ENCODE measurements at places on chromosomes 7 and 10.

GRCh38 chr10:62759599-62760175, 44.8 kb upstream of the ADO start:
- no peaks in the 10 kb centered on the region for H3K4me1 ChIP-seq
- no peak for DNase-seq
- H3K27ac ChIP-seq = peak overlapping the region; percentile 6
- H3K4me3 ChIP-seq = no peak overlapping the region
- no peaks in the 10 kb centered on the region for H3K27me3 ChIP-seq
- no peaks in the 10 kb centered on the region for H3K36me3 ChIP-seq

- peaks cover 4% of the 10 kb centered on the region for H3K4me1 ChIP-seq
- no peaks in the 10 kb centered on the region for H3K27me3 ChIP-seq
- no peak overlapping the region for H3K27ac ChIP-seq
- H3K36me3 ChIP-seq = no peaks in the 10 kb centered on the region
These were observed 7.7 kb downstream of the KCNMA1 start for GRCh38 chr10:77629775-77630506.

DNA sequence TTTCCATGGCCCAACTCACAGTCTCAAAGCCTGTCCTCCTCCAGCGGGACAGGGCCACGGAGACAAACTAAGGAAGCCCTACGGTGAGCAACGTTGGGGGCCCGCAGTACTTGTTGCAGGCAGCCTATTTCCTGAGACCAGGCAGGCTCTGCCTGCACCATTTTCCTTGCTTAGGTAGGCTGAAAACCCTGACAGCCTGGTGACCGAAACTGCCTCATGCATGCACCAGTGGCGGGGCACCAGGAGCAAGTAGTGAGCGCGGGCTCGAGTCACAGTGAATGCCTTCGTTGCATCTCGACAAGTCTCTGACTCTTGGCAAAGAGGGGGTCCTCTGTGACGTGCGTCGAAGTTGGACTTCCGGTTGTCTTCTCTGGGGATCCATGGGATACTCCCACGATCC, 23.3 kb upstream of the ZNF273 start:
- no peak overlapping the region for H3K4me3 ChIP-seq
- DNase-seq = peak; percentile 30
- no peaks in the 10 kb centered on the region for H3K4me1 ChIP-seq
- H3K36me3 ChIP-seq = no peaks in the 10 kb centered on the region
- peaks cover 1% of the 10 kb centered on the region for H3K27me3 ChIP-seq
- H3K27ac ChIP-seq = no peak overlapping the region

GRCh38 chr7:108836256-108836655, 266.6 kb downstream of the DNAJB9 start:
- H3K4me1 ChIP-seq = no peaks in the 10 kb centered on the region
- H3K27me3 ChIP-seq = no peaks in the 10 kb centered on the region
- DNase-seq = no peak
- no peaks in the 10 kb centered on the region for H3K36me3 ChIP-seq
- no peak overlapping the region for H3K27ac ChIP-seq
- no peak overlapping the region for H3K4me3 ChIP-seq

DNA sequence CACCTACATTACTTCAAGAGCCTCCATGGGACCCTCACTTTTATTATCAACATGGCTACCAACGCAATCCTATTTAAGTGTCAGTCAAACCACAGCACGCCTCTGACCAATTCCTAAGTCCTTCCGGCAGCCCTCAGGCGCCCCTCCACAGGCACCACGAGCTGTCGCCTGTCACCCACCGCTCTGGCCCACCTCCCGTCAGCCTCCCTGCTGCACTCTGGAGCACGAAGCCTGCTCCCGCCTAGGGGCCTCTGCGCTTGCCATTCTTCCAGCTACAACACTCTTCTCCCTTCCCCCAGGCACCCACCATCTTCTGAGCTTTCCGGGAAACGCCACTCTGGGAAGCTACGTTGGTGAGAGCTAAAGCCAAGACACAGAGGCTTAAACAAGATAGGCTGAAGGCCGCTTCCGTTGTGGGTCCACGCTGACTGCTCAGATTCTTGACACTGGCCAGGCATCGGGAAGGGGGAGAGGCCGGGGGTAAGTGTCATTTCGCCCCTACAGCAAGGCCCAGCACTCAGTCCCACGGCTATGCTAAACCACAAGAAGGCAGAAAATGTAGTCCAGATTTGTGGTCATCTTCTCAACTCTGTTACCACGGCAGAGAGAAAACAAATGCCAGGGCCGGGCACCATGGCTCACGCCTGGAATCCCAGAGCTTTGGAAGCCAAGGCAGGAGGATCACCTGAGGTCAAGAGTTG, 56.7 kb downstream of the GNA12 start:
- H3K4me1 ChIP-seq = no peaks in the 10 kb centered on the region
- H3K27ac ChIP-seq = no peak overlapping the region
- H3K4me3 ChIP-seq = no peak overlapping the region
- peaks cover 9% of the 10 kb centered on the region for H3K36me3 ChIP-seq

All from liver (tissue), 10 donors.